ENCODE measurements at places on chromosomes 4 and X.

- no peak overlapping the region for H3K4me3 ChIP-seq
- no peak for DNase-seq
- no peaks in the 10 kb centered on the region for H3K4me1 ChIP-seq
- H3K27me3 ChIP-seq: no peaks in the 10 kb centered on the region
- no peaks in the 10 kb centered on the region for H3K36me3 ChIP-seq
Observed at GRCh38 chrX:117957128-117957527, 159.5 kb downstream of the KLHL13 start.

- H3K4me1 ChIP-seq: peaks cover 39% of the 10 kb centered on the region
- H3K27ac ChIP-seq: peak overlapping the region; percentile 21
- peaks cover 15% of the 10 kb centered on the region for H3K36me3 ChIP-seq
- no peak overlapping the region for H3K4me3 ChIP-seq
- no peak for DNase-seq
Observed at GRCh38 chrX:21947671-21948070, 7.2 kb downstream of the SMS start.

DNA sequence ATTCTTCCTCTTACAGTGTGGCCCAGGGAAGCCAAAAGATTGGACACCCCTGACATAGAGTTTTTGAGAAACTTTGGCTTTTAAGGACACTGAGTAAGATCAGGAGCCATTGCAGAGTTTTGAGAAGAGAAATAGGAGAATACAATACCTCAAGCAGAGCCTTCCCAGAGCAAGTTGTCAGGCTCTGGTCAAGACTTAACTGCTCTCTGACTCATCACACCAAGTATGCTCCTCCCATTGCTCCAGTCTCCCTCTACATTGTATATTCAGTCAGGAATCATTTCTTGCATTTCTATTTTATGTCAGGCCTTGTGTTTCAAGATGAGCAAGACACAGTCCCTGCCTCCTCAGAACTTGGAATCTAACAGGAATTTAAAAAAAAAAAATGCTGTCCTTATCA, 176.4 kb upstream of the FMR1 start:
- no peaks in the 10 kb centered on the region for H3K36me3 ChIP-seq
- peaks cover 23% of the 10 kb centered on the region for H3K4me1 ChIP-seq
- no peaks in the 10 kb centered on the region for H3K27me3 ChIP-seq
- DNase-seq: no peak
- H3K27ac ChIP-seq: no peak overlapping the region

- H3K4me1 ChIP-seq: peaks cover 32% of the 10 kb centered on the region
- peak overlapping the region; percentile 60 for H3K27ac ChIP-seq
- peaks cover 14% of the 10 kb centered on the region for H3K27me3 ChIP-seq
- peak; percentile 88 for DNase-seq
Observed at GRCh38 chr4:139266583-139267257, 13.3 kb downstream of the MGARP start.

GRCh38 chr4:132839070-132839469, 310.0 kb upstream of the PCDH10 start:
- H3K36me3 ChIP-seq: no peaks in the 10 kb centered on the region
- no peaks in the 10 kb centered on the region for H3K4me1 ChIP-seq
- no peak for DNase-seq
- no peaks in the 10 kb centered on the region for H3K27me3 ChIP-seq
- no peak overlapping the region for H3K27ac ChIP-seq
